HCT116 (cell line): ENCODE measurements at places on chromosomes 7 and 10.

GRCh38 chr7:108529341-108529740 is 3.4 kb upstream of the PNPLA8 start:
- no peak for DNase-seq

DNA sequence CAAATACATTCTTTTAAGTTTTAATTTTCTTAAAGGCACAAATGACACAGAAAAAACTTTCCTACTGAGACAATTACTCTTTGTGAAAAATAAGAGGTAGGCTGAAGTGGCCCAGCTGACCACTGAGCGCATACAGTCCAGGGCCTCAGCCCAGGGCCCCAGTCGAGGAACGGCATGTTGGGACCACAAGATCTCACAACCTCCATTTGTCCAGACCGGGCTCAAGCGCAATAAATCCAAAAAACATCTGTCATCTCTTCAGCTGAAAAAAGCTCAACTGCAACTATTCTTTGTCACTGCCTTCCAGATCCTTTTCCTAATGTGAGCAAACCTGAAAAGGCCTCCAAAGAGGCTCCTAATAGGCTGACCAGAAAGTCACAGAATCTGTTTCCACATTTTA is 165.8 kb downstream of the SRPK2 start:
- DNase-seq = no peak

GRCh38 chr10:127883516-127883915 is 9.2 kb downstream of the CLRN3 start:
- DNase-seq = no peak

DNA sequence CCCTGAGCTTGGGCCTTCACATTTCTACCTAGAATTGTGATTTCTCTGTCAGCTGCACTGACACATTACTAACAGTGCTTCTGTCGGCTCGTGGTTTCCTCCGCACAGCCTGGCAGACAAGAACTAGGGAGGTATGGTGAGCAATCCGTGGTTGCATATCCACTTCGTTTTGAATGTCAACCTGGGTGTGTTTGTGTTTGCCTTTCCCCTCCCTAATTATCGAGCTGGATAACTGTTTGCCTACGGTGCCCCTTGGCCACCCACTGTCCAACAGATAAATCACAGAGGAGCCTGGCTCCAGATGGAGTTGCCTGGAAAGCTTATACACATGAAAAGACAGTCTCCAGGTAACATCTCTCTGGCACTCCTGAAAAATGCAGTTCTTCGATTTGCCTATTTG is 228.8 kb downstream of the TRIL start:
- DNase-seq = no peak

DNA sequence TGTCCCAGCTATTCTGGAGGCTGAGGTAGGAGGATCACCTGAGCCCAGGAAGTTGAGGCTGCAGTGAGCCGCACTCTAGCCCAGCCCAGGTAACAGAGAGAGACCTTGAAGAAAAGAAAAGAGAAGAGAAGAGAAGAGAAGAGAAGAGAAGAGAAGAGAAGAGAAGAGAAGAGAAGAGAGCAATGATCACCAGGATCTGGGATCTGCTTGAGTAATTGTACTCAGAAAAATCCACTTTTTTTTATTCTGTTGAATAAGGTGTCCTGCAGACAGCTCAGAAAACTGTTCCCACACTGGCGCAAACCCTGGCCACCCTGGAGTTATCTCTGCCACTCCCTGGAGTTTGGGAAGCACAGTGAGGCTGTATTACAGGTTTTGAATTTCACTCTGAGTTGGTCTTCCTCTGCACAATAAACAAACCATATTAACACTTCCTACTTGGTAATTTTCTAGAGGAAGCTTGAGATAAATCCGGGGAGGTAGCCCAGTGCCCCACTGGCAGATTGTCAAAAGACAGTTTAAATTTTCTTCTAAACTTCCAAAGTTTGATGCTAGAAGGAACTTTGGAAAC is 9.6 kb upstream of the OAT start:
- DNase-seq = no peak

DNA sequence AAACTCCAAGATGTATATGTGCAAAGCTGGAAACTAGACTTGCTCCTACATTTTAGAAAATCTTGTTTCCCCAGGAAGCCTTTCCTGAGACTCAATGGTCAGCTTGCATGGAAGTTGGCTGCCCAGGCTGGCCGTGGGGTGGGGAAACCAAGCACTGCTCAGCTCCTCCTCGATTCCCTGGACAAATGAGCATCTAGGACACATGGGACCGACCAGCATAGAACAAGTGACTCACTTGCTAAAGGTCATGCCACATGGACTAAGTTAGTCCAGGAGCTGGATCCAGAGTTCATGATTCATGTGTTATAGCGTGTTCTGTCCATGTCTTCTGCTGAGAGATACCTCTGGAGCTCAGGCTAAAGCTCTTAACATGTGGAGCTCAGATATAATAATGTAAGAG is 6.2 kb downstream of the FAM180A start:
- DNase-seq = no peak
